Suppressor macrophage treated with lipopolysaccharide for 1 hour (primary cell): ENCODE measurements at places on chromosomes 4 and X.

- no peak for DNase-seq
Observed at GRCh38 chr4:53494851-53495250, 96.4 kb downstream of the LNX1 start.

GRCh38 chr4:145326491-145326890, 146.1 kb upstream of the OTUD4 start:
- DNase-seq = peak; percentile 19

DNA sequence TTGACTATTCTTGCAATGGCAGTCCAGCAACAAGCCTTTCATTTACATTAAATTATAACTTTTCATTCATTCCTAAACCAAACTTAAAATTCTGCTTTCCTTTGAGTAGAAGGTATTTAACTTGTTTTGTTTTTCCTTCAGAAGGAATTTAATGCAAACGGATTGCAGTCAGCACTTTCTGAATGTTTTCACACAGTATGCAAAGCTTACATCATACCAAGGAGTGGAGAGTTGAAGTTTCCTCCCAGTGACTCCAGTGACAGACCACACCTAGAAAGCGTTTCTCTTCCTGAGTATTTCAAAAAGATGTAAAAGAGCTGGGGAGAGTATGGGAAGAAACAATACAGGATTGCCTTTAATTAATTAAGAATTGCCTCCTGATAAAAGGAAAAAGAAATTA, 8.1 kb downstream of the EPGN start:
- no peak for DNase-seq

GRCh38 chr4:117640836-117641235, 393.4 kb upstream of the NDST3 start:
- no peak for DNase-seq

GRCh38 chr4:52197306-52197705, 146.2 kb downstream of the SPATA18 start:
- DNase-seq = no peak

- DNase-seq = no peak
Observed at GRCh38 chrX:82775426-82775825, 732.7 kb upstream of the POU3F4 start.

- no peak for DNase-seq
Observed at GRCh38 chr4:6265546-6265945, 4.1 kb upstream of the WFS1 start.

- DNase-seq = no peak
Observed at GRCh38 chr4:52865300-52865699, 3.2 kb downstream of the RASL11B start.

DNA sequence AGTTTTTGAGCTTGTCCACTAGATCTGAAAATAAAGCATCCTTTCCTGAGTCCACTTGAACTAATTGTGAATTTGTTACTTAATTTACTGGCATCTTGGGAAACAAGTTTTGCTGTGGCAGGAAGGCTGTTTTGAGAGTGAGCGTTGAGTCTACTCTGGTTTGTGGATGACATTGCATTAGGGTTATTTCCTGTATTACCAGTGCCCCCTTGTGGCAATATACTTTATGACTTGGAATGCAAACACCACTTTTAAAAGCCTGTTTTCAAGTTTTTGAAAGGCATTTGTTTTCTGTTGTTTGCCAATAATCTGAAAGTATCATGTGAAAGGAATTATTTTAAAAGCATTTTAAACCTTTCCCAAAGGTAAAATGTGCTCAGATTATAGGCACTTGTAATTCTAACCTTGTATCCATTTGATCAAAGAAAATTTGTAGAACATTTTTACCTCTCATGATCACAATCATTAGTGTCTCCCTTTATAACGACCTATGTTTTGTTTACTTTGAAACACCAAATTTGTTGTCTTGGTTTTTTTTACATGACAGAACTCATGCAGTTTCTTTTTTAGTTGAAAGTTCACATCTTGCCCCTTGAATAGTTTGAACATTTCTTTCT, 18.0 kb upstream of the CYP2U1 start:
- DNase-seq = peak; percentile 80

GRCh38 chr4:165048170-165048569, 5.5 kb upstream of the TRIM75 start:
- DNase-seq = no peak

DNA sequence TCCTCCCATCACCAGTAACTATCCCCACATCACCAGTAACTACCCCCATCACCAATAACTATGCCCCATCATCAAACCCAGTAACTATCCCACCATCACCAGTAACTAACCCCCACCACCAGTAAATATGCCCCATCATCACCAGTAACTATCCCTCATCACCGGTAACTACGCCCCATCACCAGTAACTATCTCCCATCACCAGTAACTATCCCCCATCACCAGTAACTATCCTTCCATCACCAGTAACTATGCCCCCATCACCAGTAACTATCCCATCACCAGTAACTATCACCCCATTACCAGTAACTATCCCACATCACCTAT, 2.9 kb downstream of the ASMTL start:
- no peak for DNase-seq

GRCh38 chr4:39502019-39502663, 25.1 kb downstream of the UGDH start:
- DNase-seq = no peak

DNA sequence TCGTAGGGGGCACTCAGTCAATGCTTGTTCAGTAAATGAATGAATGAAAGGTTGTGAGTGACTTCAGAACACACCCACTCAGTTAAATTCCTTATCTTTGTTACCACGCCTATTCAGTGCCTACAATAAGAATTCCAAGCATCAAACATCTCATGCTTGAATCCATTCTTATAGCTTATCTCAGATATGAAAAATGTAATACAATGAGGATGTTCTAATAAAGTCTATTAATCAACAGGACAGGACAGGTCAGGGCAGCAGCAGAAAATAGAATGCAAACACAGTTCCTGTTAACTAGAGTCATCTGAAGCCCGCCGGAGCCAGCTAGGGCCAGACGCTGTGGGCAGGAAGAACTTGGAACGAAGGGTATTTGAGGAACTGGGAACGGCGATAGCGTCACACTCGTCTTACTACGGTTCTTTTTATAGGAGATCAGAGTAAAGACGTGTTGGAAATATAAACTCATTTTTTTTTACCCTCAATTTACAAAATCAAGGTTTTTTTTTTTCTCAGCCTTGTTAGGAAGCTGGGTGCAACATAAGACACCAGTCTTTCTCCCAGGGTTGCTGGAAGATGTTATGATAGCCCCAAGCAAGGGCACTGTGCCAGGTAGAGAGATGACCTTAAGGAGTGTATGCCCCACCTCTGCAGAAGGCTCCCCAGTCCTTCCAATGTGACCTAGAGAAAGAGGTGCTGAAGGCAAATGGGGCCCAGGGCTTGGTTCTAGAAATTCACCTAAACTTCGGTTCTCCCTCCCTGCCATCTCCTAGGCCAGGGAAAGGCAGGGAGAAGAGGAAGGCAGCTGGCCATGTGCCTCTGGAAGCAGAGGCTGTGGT, 48.3 kb downstream of the SEL1L3 start:
- DNase-seq = peak; percentile 80

DNA sequence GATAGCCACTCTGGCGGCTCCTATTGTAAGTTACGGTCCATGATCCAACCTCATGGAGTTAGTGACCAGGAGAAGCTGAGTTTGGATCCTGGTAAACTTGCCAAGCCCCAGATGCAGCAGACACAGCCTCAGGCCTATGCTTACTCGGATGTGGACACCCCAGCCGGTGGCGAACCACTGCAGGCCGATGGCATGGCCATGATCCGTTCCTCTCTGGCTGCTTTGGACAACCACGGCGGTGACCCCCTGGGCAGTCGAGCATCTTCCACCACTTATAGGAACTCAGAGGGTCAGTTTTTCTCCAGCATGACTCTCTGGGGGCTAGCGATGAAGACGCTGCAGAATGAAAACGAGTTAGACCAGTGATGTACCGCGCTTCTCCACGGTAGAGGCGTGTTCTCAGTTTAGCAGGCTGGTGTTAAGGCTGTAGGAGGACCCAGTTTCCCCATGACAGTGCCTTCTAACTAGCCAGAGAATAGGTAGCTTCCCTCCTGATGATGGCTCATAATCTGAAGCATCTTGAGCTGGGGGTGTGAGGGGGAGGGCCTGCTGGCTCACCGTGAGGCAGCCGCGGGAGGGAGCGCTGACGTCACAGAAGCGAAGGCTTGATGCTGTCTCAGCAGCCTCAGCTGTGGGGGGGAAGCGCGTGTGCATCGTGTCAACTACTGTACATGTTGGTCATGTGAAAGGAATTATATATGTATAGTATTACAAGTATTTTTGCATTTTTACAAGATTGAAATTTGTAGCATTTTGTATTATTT, 31.1 kb downstream of the ZBTB49 start:
- no peak for DNase-seq

DNA sequence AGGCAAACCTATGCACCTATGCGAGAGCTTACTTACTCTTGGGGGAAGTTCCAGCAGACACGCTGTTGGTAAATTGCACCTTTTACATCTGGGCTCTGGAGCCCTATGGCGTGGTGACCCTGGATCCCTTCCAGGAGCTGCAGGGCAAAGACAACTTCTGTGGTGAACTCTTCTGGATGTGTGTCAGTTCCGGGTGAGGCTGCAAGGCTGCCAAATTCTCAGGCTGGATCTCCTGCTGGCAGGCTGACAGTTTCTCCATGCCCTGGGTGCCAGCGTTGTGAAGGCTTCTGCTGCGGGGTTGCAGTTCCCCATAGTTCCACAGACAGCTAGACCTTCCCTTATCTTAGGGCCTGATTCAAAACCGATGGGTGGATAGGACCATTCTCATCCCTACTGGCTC, 37.9 kb downstream of the RAP2C start:
- DNase-seq = no peak

GRCh38 chr4:12595986-12596385, 888.2 kb downstream of the RAB28 start:
- DNase-seq = no peak

- no peak for DNase-seq
Observed at GRCh38 chrX:1306909-1307625, 29.5 kb upstream of the IL3RA start.

DNA sequence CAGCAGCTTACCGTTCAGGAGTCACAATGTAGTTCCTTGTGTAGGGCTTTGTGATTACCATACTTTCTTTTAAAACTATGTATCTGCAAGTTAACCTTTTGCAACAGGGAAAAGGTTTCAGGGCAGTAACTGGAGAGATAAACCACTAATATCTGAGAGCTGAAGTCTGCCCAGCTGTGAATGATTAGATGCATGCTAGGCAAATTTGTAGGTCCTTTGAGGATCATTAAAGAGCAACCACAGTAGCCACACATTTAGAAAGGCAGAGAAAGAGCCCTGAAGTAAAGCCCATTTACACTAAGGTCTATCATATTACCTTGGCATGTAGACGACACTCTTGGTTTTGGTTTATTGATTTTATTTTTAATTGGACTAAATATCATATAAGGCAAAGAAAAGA, 60.0 kb downstream of the ATP8A1 start:
- no peak for DNase-seq

DNA sequence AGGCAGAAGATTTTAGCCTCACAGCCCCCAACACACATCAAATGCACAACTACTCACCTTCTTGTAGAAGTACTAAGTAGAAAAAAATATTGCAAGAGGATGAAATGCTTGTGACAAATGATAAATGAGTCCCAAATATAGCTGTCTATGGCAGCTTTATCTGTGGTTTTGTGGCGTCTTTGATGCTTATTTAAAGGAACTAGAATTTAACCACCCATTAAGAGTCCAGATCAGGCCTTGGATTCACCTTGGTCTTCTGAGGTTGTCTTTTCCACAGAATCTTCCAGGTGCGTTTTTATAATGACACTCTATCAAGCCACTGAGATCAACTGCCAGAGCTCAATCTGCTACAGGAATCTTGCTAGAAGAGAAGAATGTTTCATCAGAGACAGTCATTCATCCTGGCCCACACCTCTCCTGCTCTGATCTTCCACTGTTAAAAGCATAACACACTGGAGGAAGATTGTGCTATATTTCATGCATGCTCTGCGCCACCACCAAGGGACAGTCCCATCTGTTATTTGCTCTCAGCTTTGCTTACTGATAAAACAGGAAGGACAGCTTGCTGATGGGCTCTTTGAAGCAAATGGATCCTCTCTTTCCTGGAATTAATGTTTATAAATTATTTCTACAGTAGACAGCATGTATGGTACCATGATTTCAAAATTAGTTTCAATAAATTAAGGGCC, 144.1 kb downstream of the SLC7A11 start:
- no peak for DNase-seq

- DNase-seq = no peak
Observed at GRCh38 chrX:151996347-151996746, 21.9 kb upstream of the GABRE start.

DNA sequence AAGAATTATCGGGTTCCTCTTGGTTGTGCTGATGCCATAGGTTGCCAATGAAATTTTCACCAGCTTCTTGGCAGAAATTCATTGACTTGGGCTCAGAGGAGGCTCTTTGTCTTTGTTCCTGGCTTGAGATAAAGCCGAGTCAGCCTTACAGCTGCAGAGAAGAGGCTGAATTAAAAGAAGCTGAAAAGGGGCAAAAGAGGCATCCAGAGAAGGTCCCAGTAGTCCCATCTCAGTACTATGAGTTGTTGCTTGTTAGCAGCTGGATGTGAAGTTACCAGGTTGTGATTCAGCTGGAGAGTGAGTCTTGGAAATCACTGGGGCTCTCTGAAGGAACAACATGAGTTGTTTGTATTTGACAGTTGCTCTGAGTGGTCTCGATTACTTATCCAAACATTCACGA, 59.7 kb downstream of the SMAD1 start:
- DNase-seq = no peak

GRCh38 chrX:155046129-155046810, 19.6 kb downstream of the FUNDC2 start:
- no peak for DNase-seq

DNA sequence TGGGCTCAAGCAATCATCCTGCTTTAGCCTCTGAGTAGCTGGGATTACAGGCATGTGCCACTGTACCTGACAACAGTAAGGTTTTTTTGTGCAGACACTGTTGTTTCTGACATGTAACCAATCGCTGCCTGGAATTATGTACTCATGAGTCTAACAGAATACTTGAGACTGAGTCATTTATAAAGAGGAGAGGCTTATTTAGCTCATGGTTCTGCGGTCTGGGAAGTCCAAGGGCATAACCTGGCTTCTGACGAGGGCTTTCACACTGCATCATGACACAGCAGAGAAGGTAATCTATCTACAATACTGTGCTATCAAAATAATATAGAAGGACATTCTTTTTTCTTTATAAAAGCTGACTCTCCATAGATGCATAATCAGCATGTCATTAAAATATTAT, 115.5 kb upstream of the STOX2 start:
- no peak for DNase-seq
